Muscle of back (tissue), 13 donors: ENCODE measurements at places on chromosomes 6 and 20. TPM values are rescaled to one million over a fixed set of nuclear protein-coding genes. Genes with fewer than 3 reads are reported as not detected.

KCNK15 gene
- polyA plus RNA-seq: 0.28 TPM

CALHM5 gene
- 3.2 TPM for polyA plus RNA-seq

BPIFB4 gene
- not detected for polyA plus RNA-seq

TOMM34 gene
- polyA plus RNA-seq: 14.9 TPM

HFE gene
- 4.8 TPM for polyA plus RNA-seq

ZNF831 gene
- 0.13 TPM for polyA plus RNA-seq

TRAPPC3L gene
- 0.11 TPM for polyA plus RNA-seq
